ENCODE measurements at places on chromosomes 5 and 9.

DNA sequence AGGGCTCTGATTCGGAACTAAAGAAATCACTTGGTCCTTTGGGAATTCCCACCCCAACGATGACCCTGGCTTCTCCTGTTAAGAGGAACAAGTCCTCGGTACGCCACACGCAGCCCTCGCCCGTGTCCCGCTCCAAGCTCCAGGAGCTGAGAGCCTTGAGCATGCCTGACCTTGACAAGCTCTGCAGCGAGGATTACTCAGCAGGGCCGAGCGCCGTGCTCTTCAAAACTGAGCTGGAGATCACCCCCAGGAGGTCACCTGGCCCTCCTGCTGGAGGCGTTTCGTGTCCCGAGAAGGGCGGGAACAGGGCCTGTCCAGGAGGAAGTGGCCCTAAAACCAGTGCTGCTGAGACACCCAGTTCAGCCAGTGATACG is 83.4 kb downstream of the GOLPH3 start:
- no peak for DNase-seq

DNA sequence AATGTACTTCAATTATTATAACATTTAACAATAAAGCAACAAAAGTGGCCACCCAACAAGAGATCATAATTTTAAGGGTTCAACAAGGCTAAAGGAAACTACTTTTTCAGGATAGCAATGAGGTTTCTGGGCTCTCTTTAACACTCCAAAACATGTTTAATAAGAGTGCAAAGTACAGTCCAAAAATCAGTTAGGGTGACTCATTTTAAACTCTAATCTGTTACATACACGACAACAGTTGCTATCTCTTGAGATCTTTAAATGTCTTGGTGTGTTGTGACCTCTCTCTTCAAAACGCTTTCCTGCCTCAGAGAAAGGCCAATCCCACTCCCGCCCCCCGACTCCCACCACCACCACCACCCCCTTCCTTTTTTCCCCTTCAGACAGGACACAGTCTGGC is 11.5 kb downstream of the NFIB start:
- DNase-seq: no peak

DNA sequence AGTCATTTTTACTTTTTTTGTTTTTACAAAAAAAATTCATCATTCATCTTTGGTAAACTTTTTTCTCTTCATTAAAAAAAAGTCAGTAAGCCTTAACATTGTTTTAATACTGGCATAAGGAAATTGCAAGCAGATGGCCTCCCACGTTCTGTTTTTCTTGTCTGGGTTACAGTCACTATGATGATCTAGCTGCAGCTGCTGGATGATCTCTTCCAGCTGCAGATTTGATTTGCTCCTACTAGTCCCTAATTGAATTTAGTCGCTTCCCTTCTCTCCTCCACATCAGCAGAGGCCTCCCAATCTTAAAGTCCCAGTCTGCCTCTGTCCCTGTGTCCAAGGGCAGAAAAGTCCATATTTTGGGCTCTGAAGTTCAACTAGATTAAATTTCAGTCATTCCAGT is 106.8 kb upstream of the PTGER4 start:
- peak; percentile 95 for DNase-seq

DNA sequence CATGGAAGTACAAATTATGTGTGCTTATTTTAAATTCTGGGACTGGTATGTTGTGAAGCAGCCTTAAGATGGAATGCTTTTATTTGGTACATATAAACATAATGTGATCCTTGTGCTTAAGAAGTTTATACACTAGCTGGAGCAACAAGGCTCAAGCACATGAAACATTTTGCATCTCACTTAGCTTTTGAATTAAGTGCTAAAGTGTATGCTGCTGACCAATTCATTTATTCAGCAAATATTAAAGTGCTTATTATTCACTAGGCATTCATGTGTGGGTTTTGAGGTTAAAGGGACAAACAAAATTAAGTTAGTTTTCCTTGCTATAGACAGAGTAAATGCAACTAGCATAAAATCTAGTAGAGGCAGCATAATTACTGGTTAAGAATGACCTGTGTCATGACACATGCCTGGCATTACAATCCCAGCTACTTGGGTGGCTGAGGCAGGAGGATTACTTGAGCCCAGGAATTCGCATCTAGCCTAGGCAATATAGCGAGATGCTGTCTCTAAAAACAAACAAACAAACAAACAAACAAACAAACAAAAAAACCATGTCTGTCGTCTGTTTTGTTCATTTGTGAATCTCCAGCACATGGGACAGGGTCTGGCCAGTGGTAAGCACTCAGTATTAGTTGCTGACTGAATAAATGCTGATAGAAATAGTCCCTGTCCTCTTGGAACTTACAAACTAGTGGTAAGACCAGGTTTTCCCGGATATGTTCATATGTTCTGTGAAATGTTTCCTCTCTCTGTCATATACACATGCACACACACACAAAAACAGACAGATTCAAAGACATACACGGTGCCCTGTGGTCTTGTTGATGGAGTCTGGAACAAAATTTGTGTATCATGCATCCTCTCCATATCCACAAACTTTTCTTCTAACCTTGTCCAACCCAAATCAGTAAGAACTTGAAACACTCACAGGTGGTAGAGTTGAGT is 41.9 kb upstream of the TNFAIP8 start:
- DNase-seq: no peak

GRCh38 chr5:16810208-16810854 is 125.8 kb downstream of the MYO10 start:
- DNase-seq: no peak

GRCh38 chr9:134698587-134699342 is 57.2 kb downstream of the COL5A1 start:
- DNase-seq: peak; percentile 68

- no peak for DNase-seq
Measured at GRCh38 chr5:14299666-14300065, 156.5 kb downstream of the TRIO start.

DNA sequence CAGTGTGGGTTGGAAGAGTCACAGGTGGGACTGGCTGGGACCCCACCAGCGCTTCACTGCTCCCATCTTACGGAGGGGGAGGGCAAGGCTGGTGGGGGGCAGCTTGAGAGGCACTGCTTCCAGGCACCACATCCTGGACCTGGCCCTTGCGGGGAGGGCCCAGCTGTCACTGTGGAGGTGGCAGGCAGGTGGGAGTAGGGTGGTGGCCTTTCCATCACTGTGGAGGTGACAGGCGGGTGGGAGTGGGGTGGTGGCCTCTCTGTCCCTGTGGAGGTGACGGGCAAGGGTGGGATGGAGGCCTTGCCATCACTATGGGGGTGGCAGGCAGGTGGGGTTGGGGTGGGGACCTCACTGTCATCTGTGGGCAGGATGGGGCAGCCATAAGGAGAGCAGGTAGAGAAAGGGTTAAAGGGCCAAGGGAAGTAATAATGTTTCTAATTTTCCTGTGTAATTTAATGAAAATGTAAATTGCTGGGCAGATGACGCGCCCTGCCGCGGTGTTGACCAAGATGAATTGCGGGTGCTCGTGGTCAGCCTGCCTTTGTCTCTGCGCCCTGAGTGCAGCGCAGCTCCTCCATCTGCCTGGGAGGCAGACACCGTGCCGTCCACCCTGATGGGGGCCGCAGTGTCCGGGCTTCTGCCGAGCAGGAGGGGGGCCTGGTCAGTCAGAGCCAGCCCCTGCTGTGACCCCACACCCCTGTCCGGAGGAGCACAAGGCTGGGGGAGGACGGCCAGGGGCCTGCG is 20.8 kb downstream of the RXRA start:
- DNase-seq: no peak

DNA sequence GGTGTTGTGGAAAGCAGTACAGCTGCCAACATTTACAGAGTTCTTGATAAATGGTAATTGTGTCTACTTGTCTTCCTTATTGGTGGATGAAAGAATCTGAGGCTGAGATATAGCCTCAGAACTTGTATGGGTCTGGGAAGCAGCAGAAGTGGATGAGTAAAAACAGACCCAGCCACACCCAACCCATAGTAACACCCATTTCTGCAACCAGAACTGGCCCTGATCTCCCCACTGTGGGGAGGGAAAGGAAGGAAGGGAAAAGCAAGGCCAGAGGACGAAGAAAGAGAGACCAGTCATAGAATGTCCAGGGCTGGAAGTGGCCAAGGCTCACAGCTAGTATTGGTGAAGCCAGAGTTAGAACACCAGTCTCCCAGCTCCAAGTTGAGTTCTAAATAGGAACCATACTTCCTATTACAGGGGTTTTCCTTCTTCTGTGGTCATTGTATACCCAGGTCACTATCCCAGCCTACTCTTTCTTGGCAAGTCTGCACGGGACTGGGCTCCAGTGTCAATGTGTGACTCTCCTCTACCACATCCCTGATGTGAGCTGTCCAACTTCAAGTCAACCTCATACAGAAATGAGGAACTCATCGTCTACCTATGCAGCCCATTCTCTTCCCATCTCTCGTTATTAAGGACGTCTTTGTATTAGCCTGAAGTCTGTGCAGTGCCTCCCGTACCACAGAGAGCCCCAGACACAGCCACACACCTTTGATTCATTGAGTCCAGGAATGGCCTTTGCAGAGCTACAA is 35.9 kb downstream of the ITK start:
- no peak for DNase-seq

DNA sequence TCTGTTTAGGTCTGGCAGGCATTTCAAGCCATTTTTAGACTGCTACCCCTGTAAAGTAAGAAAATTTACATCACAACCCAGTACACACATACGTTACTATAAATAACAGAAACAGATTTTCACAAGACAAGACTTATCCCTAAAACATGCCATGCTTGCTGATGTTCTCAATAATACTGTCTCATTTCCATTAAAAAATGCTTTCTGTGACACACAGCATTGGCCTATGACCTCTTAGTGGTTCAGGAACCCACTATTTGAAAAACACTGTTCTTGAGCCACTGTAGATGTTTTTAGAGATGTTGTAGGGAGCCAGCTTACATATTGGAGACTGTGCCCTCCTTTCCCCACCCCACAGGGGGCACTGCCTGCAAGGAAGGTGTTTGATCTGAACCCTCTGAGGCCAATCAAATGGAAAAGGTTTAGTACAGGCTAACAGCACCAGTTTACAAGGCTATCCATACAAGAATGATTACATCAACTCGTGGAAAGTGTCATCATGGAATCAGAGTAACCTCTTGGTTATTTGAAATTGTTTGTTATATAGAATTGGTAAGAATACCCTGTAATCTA is 30.8 kb downstream of the ZSWIM6 start:
- no peak for DNase-seq

GRCh38 chr5:11564706-11565105 is 339.5 kb downstream of the CTNND2 start:
- DNase-seq: no peak

- no peak for DNase-seq
Measured at GRCh38 chr5:98845878-98846277, 72.4 kb downstream of the RGMB start.

GRCh38 chr5:6402939-6403338 is 24.6 kb upstream of the MED10 start:
- no peak for DNase-seq

DNA sequence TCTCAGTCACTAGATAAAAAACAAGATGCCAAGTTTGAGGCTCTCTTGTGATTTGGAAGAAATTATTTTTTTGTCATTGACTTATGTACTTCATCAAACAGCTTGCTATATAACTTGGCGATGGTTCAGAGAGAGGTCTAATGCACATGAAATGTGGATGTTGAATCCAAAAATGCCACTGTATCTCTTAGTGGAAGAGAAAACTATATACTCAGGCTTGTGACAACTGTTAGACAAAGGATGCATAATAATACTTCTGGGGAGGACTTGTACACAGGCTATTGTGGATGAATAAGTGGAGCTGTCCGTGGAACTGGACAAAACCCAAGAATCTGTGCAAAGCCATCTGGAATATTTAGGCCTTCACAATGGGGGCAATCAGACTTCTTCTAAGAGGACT is 162.9 kb upstream of the NMUR2 start:
- peak; percentile 30 for DNase-seq

- DNase-seq: no peak
Measured at GRCh38 chr9:13614060-13614459, 334.6 kb upstream of the MPDZ start.

DNA sequence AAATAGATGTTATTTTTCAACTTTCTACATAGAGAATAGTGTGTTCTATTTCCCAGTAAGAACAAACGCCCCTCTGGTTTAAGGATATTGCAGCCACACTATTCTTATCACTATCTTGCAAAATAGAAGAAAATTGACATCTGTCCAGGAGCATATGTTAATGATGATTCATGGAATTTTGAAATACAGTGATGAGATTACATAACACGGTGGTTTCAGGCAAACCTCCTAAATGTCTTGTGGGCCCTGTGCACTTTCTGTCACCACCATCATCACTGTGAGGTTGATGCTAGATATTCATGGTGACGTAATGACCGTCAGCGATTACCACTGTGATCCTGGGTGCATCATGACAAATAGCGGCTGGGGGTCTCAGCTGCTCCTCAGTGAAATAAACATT is 48.1 kb downstream of the CFAP90 start:
- no peak for DNase-seq
